ENCODE measurements at places on chromosomes 7 and 10. TPM values are rescaled to one million over a fixed set of nuclear protein-coding genes. Genes with fewer than 3 reads are reported as not detected.
A peak's percentile ranks its signal among the peaks of the same experiment; 100 is the strongest.

- DNase-seq: peak; percentile 4
These were observed 70.1 kb upstream of the CABCOCO1 start for GRCh38 chr10:61592581-61592980.

DNA sequence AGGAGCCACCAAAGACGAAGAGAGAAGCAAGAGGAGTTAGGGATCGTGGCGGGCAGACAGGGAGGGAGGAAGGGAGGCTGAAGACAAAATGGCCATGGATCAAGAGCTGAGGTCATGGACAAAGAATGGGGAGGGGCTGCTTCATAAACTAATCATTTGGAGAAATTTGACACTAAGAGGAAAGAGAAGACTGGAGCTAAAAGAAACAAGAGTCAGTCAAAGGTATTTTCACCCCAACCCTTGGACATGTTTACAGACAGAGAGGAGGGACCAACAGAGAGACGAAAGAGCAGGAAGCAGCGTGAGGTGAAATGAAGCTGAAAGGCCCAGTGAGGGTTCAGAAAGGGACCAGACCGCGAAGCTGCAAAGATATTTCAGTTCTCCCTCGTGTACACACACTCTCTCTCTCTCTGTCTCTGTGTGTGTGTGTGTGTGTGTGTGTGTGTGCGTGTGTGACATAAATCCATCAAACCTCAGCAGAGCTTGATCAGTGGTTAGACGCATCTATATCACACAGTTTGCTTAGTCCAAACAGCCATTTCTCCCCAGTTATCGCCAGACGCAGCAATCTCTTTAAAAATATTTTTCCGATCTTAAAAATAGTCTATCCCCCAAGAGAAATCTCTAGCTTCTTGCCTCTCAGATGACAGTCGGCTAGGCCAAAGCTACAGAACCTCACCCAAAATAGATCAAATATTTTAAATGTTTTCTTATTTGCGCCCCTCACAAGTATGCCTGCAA is 12.5 kb upstream of the CALD1 start:
- no peak for DNase-seq

- no peak for DNase-seq
These were observed 168.3 kb downstream of the CREB5 start for GRCh38 chr7:28580665-28581064.

DNA sequence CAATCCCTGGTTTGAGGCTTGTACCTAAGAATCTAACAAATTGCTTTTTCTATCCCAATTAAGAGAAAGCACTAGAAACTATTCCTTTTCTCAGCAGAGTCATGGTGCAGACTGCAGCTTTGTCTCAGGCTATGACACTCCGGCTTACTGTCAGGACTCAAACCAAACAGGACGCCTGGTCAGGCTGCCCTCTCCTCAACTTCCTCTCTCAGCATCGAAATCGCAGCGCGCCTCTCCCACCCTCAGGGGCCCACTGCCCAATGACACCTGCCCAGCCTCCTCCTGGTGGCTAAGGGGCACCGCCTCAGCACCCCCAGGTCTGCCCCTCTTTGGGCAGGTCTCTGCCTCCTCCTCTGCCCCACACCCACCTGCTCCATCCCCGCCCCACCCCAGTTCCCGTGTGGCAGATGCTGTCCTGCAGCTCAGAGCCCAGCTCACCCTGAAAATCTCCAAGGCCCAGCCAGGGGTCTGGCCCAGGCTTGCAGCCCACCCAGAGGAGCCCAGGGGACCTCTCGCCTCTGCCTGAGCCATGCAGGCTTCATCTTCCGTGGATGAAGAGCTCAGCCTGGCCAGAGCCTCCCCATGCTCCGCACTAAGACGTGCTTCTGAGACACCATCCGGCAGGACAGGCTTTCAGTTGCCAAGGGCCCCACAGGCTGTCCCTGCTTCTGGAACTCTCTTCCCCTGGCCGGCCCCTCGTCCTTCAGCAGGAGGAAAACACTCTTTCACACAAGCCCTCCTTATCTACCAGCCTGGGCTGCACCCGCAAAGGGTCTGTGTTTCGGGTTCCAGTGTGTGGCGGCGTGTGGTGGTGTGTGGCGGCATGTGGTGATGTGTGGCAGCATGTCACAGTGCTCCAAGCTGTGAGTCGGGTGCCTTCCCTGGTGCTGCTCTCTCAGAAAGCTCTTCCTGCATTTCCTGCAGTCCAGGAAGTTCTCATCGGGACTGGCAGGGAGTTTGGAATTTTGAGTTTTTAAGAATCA is 16.4 kb upstream of the PTPRN2 start:
- no peak for DNase-seq

GRCh38 chr10:91251430-91252056 is 31.1 kb downstream of the PCGF5 start:
- DNase-seq: no peak

DNA sequence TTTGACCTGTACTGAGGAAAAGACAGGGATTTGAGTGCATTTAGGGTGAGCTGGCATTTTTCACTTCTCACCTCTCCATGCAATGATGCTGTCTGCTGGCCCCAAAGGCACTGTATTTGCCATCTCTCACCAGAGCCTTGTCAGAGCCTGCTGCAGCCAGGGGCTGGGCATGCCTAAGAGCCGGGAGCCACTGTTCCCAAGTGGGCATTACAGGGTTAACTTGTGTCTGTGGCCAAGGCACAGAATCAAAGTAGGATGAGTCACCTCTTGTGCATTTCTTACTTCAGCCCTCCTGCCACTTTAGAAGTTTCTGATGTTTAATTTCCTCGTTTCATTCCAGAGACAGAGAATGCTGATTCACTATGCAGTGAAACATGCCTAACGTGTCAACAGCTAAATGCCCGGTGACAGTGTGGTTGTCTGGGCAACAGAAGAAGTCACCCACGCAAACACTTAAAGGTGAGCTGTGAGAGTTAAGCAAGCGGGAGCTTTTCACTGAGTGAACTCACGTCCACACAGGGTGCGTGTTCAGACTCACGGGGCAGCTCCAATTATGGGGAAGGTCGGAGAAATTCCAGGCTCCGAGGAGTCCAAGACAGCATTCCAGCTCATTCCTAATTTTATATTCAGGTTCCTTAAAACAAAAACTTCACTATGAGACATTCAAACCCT is 57.1 kb upstream of the IGFBP3 start:
- no peak for DNase-seq

- no peak for DNase-seq
These were observed 417.9 kb downstream of the IPMK start for GRCh38 chr10:57849691-57850357.

GRCh38 chr7:100546926-100547800 is 8.2 kb downstream of the AGFG2 start:
- peak; percentile 68 for DNase-seq

DNA sequence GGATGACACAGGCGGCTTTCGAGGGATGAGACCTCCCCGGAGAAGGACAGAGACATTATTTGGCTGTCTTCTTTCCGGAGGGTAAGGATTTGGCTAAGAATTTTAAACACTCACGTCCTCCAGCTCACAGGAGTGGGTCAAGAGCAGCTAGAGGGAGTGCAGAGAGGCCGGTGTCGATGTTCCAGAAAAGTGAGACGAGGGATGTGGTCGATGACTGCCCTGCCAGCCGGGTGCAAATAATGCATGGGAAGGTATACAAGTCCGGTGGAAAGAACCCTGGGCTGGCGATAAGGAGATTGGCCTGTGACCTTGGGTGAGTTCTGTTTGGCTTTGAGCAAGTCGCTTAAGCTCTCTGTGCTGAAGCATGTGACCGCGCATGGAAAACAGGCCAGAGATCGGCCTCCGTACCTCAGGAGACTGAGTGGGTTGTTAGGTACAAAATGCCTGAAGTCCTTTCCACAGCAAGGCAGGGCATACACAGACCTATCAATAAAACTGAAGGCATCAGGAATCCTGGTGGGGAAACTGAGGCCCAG is 149.1 kb downstream of the UBE2H start:
- no peak for DNase-seq

Gene ADCK2
- 26.3 TPM for total RNA-seq

Measured in left colon (tissue), 2 donors.